ENCODE measurements at places on chromosomes 7 and 10. TPM values are rescaled to one million over a fixed set of nuclear protein-coding genes. Genes with fewer than 3 reads are reported as not detected.
A peak's percentile ranks its signal among the peaks of the same experiment; 100 is the strongest.

- DNase-seq: no peak
These were observed 230.2 kb downstream of the PCLO start for GRCh38 chr7:82932516-82932915.

The IL15RA gene
- 0.72 TPM for polyA plus RNA-seq

DNA sequence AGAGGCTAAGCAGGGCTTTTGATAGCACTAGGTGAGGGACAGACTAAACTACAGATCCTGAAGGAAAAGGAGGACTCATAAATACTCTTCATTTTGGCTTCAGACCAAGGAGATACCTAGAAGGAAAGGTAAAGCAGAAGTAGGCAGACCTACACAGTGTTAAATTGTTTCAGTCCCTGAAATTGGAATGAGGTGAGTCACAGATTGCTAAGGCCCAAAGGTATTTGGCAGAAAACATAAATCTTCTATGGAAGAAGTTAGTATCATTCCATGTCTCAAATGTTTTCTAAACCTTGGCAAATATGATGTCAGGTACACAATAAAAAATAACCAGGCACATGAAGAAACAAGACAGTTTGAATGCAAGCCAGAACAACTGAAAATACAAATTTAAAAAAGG lies 30.0 kb downstream of the MTERF1 start:
- peak; percentile 3 for DNase-seq

The C10orf95 gene
- 0.13 TPM for polyA plus RNA-seq

The TMEM176B gene
- polyA plus RNA-seq: not detected

DNA sequence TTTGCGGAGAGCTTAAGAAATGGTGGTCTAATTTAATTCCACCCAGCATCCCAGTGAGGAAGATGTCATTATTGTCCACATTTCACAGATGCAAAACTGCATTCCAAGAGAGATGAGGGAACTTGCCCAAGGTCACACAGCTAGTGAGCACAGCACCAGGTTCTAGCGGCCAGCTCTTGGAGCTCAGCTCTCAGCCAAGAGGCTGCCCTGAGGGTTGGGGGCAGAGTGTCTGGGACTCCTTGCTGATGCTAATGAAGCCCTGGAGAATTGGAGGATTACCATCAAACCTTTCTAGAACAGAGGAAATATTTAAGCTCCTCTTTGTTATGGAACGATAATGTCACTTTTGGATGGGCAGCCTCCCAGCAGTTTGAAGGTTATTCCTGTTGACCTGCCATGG lies 48.0 kb downstream of the PLPP4 start:
- DNase-seq: no peak

The SEC24C gene
- 52.6 TPM for polyA plus RNA-seq

The GNG11 gene
- polyA plus RNA-seq: 26.3 TPM

DNA sequence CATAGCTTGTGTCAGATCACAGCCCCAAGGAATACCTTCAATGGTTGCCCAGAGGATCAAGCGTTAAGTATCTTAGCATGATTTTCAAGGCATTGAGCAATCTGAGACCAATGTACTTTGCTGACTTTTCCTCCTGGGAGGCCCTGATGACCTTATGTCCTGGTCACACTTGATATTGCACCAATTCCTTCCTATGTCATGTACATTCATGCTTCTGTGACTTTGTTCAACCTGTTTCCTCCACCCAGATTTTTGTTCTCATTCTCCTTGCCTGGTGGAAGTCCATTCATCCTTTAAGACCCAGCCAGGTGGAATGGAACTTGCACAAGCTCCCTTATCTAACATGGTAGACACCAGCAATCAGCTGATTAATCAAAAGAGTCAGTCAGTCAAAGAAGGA lies 160.8 kb downstream of the PFKFB3 start:
- no peak for DNase-seq

GRCh38 chr7:96236198-96237039 lies 85.5 kb downstream of the SLC25A13 start:
- no peak for DNase-seq

DNA sequence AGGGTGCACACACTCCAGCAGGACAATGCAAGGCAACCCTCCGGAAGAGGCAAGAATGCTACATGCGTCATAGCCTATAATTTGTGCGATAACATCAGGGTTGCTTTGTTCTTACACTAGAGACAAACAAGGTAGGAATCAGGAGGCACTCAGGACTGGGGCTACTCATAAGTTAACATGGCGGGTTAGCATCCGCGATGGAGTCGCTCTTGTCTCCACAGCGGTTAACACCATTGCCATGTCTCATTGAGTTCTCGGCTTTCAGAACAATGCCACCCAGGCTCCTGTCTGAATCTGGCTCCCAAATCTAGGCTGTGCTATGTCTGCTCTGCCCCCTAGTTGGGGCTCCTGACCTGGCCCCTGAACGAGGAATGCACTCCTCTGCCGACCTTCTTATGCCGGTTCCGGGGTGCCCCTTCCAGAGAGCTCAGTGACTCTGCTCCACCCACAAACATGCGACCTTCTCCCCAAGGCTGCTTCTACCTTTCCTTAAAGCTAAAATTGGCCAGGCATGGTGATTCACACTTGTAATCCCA lies 24.9 kb upstream of the SLF2 start:
- DNase-seq: no peak

The FAM131B gene
- 0.16 TPM for polyA plus RNA-seq

DNA sequence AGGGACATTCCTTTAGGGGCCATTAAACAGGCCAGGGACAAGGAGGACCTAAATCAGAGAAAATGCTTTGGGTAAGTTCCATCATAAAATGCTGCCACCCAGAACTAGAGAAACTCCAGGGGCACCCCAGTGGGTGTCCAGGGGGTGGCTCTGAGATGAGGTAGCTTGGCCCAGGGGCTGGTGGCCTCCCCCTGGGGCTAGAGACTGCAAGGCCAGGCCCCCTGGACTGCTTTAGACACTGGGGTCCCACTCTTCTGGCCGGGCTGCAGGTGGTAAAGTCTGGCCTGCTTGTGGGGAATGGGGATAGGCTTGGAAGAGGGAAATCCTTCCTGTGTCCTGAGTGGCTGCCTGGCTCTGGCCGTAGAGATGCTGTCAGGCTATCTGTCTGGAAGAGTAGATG lies 169.6 kb upstream of the PODXL start:
- no peak for DNase-seq

The LBX1 gene
- polyA plus RNA-seq: not detected

The SSBP1 gene
- 430 TPM for polyA plus RNA-seq

DNA sequence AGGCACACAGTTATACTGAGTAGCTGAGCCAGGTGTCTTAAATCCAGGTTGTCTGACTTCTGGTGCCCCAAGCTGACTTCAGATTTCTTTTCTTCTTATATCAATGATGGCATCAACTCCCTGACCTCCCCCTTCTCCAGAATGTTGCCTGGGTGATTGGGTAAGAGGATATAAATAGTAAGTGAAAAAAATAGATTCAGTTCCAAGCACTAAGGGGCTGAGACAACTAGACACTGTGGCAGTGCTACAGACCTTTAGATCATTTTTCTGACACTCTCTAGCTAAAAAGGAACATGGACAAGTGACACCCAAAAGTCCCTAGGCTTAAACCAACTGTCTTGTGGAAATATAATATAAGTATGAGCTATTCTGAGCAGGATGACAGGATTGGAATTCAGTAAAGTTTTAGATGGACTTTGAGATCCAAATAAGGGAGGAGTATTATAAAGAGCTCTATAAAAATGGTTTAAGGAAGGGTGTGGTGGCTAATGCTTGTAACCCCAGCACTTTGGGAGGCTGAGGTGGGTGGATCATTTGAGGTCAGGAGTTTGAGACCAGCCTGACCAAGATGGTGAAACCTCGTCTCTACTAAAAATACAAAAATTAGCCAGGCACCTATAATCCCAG lies 589.1 kb upstream of the GALNT17 start:
- DNase-seq: no peak

DNA sequence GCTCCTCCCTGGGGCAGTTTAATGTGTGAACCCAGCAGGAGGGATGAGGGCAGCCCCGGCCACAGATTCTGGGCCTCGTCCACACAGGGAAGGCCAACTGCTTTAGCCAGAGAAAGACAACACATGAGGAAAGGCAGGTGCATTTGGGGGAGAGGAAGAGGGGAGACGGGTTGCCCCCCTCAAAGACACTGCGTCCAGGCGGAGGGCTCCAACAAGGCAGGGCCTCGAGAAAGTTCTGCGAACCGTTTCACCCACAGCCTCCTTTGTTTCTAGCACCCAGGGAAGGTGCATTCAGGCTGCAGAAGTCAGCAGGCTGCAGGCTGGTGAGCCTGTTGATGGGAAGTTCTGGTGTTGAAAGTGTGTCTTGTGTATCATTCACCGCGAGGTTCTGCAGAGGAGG lies 10.1 kb downstream of the FOXL3 start:
- no peak for DNase-seq

The PRSS37 gene
- not detected for polyA plus RNA-seq

- no peak for DNase-seq
These were observed 663.5 kb upstream of the SEMA3D start for GRCh38 chr7:85850381-85850780.

DNA sequence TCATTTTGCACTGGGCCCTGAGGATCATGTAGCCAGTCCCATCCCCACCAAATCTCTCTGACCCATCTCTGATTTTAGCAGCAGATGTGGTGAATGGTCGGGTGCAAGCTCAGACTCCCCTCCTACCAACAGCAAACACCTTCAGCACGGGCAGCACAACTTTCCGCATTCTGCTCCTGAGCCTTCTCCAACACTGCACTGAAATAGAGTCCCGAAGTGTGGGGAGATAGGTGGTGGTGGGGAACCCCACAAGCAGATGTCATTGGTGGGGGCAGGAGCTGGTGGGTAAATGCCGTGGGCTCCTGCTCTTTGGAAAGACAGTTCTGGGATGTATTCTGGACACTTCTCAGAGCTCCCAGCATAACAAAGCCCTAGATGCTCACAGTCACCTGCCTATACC lies 9.6 kb upstream of the CTBP2 start:
- DNase-seq: no peak

DNA sequence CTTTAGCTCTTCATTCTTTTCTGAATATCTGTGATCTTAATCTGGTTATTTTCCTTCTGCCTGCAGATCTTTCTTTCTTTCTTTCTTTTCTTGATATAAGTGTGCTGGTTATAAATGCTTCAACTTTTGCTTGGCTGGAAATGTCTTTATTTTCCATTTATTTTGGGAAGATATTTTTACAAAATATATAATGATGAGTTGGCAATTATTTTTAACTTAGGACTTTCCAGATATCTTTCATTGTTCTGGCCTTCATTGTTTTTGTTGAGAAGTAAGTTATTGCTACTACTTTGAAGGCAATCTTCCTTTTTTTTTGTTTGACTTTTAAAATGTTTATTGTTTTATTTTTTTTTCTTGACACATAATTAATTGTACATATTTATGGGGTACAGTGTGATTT lies 75.3 kb downstream of the ZNF503 start:
- no peak for DNase-seq

- DNase-seq: peak; percentile 91
These were observed 48.5 kb upstream of the SLC29A3 start for GRCh38 chr10:71270301-71271220.

DNA sequence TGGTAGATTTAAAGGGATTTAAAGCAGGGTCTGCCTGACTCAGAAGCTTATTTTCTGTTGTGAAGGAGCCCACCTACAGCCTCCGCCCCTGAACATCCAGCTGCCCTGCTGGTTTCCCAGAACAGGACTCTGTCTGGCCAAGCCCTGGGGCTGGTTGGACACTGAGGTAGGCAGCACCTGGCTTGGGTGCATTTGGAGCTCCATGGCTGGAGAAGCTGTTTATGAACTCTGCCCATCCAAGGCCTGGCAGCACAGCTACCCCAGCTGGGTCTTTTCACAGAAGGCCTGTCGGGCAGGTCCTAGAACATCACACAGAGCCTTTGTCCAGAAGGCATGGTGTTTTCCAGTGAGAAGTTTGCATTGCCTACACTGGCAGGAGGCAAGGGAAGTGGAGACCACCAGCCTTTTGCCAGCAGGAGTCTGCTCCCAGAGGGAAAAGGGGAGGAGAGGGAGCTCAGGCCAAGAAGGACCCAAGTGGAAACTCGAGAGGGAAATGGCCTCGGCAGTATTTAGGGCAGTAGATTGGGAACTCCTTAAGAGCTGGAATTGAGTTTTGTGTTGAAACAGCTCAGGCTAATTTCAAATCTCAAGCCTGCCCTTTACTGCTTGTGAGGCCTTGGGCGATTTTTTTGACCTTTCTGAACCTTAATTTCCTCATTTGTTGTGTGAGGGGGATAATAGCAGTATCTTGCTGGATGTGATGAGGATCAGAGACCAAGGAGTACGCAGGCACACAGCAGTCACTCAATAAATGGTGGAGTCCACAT lies 12.3 kb upstream of the PDCD4 start:
- no peak for DNase-seq

The IFIT1 gene
- polyA plus RNA-seq: 2.8 TPM

The NKX2-3 gene
- not detected for polyA plus RNA-seq

DNA sequence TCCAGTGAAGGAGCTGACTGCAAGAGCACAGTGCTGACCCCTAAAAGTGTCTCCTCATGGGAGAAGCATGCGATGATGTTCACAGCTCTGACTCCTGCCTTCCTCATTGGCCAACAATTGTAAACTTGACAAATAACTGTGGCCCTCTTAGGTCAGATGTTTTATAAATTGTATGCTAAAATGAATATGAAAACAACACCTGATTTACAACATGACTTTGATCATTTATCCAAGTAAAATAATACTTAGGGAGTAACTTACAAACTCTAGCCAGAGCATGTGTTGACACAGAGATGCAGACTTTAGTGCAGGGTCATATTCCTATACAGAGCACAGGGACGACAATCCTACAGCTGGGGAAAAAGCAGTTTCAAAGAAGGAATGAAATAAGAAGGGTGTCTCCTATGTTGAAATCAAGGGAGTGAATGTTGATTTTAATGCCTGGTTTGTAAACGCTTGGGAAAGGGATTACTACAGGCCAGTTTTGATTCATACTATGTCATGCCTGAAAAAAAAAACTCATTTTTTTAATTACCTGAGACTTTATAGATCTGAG lies 391.4 kb upstream of the AKR1E2 start:
- no peak for DNase-seq

The COL26A1 gene
- polyA plus RNA-seq: 0.47 TPM

DNA sequence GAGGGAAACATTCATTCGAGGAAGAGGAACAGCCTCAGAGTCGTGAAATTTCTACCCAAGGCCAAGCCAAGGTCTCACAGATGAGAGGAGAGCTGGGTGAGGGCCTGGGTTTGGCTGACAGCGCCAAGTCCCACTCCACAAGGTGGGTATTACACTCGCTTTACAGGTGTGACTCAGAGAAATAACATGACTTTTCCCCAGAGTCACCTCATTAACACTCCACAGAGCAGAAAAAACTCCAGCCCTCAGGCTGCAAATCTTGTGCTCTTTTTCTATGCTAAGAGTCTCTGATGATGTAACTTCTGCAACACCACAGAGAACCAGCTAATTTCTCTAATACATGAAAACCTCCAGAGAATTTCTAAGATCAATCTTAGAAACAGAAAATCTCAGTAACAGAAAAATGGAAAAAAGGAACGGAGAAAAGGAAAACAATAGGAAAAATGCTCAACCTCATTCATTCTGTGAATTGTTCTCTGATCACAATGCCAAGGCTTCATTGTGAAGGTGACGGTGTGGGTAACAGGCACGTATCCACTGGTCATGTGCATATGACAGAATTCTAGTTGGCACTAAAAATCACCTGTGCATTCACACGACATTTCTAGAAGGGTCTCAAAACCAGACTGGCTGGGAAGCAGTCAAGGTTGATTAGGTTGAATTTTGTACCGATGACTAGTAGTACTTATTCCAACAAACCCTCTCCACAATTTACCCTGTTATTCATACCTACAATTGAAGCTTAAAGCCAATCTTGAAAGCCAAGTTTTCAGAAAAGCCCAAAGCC lies 20.3 kb downstream of the YWHAG start:
- DNase-seq: no peak
